ENCODE measurements at places on chromosomes 2 and 18.

GRCh38 chr2:88210132-88211002 is 40.2 kb downstream of the THNSL2 start:
- no peak for DNase-seq

DNA sequence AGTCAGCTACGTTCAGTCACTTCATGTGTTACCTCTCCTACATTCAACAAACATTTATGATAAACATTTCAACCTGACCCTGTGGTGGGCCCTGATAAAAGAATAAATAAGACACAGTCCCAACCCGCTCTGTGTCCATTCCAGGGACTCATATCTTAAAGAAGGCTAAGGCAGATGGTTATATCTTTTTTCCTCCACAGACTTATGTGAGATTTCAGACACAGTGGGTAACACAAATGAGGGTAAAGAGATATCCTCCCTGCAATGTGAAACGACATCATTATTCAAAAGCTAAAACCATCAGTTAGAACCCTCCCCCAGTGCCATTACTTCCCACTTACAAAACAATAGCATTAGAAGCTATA is 11.1 kb upstream of the HNRNPLL start:
- no peak for DNase-seq

- no peak for DNase-seq
Observed at GRCh38 chr2:8151888-8152287, 530.0 kb upstream of the ID2 start.

GRCh38 chr18:79816981-79817606 is 19.4 kb downstream of the KCNG2 start:
- DNase-seq = no peak

DNA sequence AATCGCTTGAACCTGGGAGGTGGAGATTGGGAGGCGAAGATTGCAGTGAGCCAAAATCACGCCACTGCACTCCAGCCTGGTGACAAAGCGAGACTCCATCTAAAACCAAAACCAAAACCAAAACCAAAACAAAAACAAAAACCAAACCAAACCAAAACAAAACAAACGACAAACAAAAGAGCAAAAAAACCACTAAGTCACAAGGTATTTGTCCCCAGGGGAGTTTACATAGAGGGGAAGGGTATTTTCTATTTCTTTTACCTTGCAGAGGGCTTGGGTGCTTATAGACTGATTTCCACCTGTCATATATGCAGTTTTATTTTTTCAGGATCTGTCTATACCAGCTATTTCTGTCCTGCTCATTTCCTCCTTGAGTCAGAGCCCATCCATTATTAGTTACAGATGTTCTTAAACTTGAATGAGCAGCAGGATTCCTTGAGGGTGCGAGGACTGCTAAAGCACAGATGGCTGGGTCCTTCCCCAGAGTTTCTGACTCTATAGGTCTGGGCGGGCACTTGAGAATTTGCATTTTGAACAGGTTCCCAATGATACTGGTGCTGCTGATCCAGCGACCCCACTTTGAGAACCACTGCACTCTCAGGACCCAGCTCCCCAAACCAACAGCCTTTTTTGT is 102.2 kb upstream of the UXS1 start:
- DNase-seq = no peak

DNA sequence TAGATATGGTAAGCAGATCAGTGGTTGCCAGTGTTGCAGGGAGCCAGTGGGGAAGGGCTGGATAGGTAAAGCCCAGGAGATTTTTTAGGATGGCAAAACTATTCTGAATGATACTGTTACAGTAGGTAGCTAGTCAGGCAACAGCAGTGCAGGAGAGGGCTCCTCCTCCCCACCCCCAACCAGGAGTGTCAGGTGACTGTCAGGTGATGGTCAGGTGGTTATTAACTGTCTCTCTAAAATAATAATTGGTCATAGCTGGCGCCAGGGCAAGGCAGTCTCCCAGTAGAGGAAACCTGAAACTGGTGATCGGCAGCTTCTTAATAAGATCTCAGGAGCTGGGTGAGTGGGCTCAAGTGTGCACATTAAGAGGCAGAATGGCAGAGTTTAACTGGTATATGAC is 201.6 kb upstream of the PARD3B start:
- no peak for DNase-seq

DNA sequence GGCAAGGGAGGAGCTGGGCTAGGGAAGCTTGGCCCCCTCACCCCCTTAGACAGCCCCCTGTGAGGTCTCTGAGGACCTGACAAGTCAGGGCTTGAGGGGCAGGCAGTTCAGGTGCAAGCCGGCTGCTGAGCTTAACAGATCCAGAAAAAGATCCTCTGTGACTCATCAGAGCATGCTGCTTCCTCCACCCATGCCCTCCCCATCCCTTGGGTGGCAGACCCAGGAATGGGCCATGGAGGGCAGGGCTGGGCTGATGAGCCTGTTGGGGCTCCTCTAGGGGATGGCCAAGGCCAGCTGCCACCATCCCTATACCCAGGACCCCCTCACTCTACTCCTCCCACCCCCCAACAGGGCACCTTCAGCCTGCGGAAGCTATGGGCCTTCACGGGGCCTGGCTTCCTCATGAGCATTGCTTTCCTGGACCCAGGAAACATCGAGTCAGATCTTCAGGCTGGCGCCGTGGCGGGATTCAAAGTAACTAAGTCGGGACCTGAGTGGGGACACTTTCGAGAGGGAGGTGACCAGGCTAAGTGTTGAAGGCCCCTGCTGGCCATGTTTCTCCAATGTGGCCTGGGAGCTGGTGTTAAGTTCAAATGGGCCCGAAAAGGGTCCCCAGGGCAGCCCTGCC is 1.9 kb downstream of the SLC11A1 start:
- DNase-seq = no peak

DNA sequence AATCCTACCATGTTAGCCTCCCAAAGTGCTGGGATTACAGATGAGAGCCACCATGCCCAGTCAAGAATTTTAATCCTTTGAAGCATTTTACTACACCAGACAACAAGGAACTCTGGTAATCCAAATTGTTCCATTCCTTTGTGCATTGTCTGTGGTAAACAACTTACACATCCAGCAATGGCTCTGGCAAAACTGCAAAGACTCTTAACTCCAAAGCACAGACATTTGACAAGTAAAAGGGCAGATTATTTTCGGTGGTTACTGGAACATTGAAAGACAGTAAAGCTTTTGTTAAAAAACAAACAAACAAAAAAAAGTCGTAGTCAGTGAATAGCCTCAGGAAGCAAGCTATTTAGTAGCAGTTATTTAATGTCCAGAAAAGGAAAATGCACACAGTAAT is 33.2 kb upstream of the RMND5A start:
- DNase-seq = no peak

DNA sequence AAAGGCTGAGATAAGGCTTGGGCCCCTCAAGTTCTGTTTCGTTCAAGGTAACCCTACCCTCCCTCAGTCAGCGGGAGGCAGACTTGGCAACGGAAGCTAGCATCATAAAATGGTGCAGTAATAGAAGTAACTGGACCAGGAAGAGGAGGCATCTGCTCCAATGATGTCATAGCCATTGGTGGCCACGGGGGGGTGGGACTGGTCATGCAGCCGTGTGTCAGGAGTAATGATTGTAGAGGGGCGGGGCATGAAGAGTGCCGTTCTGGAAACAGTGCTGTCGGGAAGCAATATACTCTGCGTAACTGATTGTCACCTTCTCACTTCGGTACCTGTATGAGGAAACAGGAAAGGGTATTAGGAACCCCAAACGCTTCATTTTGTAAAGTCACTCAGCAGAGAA is 6.9 kb upstream of the POLR2D start:
- no peak for DNase-seq

GRCh38 chr18:30828700-30829099 is 213.8 kb downstream of the DSC3 start:
- no peak for DNase-seq

DNA sequence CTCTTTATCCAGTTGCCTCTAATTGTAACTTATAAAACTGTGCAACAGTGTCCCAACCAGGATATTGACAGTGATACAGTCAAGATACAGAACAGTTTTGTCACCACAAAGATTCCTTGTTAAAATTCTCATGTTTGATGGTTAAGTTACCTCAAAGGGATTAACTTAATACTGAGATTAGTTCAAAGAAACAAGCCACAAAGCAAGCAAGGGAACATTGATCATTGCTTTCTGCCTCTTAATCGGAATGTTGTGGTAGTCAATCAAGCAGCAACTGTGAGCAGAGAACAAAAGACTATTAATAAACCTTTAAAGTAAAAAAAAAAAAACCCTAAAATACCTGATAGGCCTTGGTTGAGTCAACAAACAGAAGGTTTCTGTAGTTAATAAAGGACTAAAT is 352.3 kb downstream of the PARD3B start:
- no peak for DNase-seq

GRCh38 chr2:206069417-206069816 is 16.6 kb downstream of the INO80D start:
- no peak for DNase-seq

GRCh38 chr2:18380321-18380720 is 180.1 kb downstream of the RDH14 start:
- no peak for DNase-seq

DNA sequence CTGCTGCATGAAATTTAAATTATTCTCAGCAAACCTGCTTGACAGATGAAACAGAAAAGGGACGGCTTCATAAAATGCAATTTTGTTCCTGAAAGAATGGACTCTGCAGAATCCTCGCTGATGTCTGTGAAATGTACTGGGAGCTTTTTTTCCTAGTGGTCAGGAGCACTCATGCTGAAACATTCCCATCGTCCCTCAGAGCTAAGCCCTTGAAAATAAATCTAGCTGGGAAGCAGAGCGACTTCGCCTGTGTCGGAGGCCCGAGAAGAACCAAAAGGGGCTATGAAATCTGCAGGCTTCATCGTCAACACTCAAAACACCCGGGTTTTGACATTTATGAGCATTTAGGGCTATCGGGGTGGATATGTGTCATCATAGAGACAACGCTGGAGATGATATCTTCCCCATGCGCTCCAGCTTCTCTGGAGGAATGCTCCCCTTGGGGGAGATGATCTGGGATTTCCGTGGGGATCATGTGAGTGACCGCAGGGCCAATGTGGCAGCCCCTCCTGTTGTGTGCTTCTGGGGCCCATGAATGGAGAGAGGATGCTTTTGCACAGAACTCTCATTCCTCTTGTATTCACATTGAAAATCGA is 182.3 kb downstream of the KLHL29 start:
- DNase-seq = no peak
